ENCODE measurements at places on chromosomes 13 and 19. TPM values are rescaled to one million over a fixed set of nuclear protein-coding genes. Genes with fewer than 3 reads are reported as not detected.
A peak's percentile ranks its signal among the peaks of the same experiment; 100 is the strongest.

SLC10A2 gene
- not detected for total RNA-seq

C19orf85 gene
- total RNA-seq: not detected

FGF22 gene
- 0.24 TPM for total RNA-seq

FBN3 gene
- not detected for total RNA-seq

MADCAM1 gene
- not detected for total RNA-seq

DNA sequence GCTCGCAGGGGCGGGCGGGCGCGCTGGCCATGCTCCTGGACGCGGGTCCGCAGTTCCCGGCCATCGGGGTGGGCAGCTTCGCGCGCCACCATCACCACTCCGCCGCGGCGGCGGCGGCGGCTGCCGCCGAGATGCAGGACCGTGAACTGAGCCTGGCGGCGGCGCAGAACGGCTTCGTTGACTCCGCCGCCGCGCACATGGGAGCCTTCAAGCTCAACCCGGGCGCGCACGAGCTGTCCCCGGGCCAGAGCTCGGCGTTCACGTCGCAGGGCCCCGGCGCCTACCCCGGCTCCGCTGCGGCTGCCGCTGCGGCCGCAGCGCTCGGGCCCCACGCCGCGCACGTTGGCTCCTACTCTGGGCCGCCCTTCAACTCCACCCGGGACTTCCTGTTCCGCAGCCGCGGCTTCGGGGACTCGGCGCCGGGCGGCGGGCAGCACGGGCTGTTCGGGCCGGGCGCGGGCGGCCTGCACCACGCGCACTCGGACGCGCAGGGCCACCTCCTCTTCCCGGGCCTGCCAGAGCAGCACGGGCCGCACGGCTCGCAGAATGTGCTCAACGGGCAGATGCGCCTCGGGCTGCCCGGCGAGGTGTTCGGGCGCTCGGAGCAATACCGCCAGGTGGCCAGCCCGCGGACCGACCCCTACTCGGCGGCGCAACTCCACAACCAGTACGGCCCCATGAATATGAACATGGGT is 599 bp downstream of the ZIC2 start:
- peak; percentile 35 for DNase-seq

- DNase-seq: no peak
Measured at GRCh38 chr13:77374786-77375185, 47.9 kb upstream of the MYCBP2 start.

GRCh38 chr19:49474542-49474924 is 518 bp downstream of the FLT3LG start:
- no peak for DNase-seq

- DNase-seq: peak; percentile 59
Measured at GRCh38 chr19:35592226-35592625, 6.3 kb downstream of the PMIS2 start.

DNA sequence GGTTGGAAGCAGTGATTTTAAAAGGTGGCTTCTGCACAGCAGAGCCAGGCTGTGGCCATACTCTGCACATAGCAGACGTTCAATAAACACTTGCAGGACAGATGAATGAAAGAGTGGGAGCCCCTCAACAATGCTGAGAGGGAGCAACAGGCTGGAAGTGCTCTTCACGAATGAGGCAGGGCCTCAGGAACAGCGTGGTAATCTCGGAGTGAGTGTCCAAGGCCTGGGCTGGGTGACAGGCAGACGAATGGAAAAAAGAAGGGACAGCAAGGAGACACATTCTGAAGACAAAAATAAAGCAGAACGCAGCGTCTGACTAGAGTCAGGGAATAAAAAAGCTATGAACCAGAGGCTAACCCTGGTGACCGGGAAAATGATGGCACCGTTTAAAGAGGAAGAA is 11.1 kb downstream of the GJA3 start:
- DNase-seq: no peak

DNA sequence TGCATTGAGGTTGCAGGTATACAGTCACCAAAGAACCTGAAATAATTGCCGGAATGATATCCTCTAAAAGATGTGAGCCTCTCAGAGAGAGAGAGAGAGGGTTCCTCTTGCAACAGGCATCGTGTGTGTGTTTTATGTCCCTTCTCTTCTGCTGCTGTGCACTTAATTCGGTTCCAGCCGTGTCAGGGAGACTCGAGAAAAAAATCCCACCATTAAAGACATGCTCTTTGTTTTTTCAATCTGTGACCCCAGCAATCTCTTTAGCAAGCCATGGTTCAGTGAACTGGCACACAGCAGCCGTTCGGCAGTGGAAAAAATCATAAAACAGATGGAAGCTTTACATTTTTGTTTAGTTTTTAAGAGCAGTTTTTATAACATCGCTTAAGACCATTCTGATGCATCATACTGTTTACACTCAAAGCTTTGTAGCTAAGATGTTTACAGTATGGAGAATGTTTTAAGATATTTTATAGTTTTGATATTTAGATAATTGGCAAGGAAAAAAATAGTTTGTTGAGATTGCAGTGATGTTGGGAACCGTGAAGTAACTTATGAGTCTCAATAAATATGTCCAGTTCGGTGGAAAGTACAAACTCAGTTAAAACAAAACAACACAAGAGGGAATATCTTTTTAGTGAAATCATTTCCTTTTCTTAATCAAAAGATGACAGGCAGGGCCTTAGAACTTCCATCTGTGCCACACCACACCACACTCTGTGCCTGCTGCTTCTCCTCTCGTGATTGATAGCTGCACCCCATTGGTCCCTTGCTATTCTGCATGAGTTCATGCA is 31.2 kb upstream of the ZNF536 start:
- DNase-seq: no peak

- DNase-seq: no peak
Measured at GRCh38 chr13:114061744-114062143, 70.7 kb downstream of the RASA3 start.

- no peak for DNase-seq
Measured at GRCh38 chr19:6357174-6357573, 4.2 kb upstream of the CLPP start.
